ENCODE measurements at places on chromosomes 13 and 19.

DNA sequence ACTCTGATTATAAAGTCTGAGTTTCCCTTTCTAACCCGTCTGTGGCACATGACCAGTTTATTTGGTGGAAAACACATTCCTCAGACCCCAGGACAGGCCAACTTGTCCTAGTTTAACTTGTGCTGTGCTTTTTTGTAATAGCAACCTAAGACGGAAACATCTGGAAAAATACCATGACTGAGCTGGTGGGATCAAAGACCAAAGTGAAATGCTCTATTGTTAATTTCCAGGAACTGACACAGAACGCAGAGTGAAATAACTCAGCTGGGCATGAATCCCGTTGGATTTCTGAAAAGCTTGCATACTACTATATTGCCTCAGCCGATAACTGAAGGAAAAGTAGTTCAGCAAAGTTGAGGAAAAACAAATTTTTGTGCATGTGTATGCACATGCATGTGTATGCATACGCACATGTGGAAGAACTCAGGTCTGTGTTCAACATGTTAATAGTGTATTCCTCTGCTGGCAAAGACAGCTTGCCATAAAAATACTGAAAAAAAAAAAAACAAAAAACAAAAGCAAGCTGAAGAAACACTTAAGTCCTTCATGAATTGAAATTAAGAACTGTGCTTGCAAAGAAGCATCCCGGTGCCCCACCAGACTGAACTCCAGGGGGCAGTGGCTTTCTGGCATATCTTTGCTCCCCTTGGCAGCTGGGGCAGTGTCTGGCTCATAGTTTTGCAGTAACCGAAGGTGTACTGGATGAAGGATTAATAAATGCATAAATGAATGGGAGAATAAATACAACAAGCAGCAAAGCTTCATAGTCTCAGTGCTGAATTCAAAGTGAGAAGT is 187.8 kb downstream of the LHFPL6 start:
- no peak for DNase-seq

- DNase-seq: no peak
Observed at GRCh38 chr19:24029941-24030636, 56.9 kb upstream of the ZNF254 start.

GRCh38 chr19:38149661-38150061 is 74.4 kb downstream of the DPF1 start:
- DNase-seq: no peak

DNA sequence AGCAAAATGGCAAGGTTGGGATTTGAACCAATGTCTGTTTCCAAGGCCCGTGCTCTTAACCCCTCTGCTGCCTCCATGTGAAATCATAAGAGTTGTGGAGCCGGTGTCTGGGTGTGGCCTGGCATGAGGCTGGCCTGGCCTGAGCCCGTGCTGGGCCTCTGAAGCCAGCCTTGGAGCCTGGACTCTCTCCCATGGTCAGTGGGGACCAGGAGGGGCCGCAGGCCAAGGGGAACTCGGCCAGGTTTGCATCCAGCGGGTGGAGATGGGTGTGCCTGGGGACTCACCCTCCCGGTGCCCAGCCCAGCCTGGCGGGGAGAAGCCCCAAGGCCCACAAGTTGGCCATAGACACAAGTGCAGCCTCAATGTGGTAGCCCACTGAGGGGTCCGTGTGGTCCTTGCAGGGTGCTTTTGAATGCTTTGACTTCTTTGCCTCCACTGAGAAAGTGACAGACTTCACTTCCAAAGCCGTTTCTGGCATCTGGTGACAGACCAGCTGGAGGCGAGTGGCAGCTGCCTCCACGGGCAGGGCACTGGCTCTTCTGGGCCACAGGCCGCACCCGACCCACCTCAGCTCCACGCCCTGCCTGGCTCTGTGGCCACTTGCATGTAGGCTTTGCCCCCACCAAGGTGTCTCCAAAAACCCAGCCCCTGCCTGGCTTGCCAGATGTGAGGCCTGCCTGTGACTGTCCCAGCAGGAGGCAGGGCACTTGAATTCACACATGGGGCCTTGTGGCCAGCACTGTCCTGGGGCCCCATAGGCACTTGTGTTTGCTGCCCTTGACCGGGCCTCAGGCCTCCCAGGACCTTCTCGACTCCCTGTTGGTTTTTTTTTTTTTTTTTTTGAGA is 26.2 kb upstream of the NCCRP1 start:
- DNase-seq: no peak

- no peak for DNase-seq
Observed at GRCh38 chr13:73000027-73000674, 58.7 kb upstream of the KLF5 start.

DNA sequence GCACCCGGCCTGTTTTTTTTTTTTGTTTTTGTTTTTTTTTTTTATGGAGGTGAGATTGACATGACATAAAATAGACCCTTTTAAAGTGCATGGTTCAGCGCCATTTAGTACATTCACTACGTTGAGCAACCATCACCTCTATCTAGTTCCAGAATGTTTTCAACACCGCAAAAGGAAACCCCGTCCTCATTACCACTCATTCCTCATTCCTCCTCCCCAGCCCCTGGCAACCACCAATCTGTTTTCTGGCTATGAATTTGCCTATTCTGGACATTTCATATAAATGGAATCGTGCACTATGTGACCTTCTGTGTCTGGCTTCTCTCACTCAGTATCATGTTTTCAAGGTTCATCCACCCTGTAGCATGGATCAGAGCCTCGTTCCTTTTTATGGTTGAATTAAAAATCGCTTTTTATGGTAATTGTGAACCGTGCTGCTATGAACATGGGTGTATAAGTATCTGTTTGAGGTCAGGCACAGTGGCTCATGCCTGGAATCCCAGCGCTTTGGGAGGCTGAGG is 9.9 kb upstream of the ADGRE5 start:
- no peak for DNase-seq

DNA sequence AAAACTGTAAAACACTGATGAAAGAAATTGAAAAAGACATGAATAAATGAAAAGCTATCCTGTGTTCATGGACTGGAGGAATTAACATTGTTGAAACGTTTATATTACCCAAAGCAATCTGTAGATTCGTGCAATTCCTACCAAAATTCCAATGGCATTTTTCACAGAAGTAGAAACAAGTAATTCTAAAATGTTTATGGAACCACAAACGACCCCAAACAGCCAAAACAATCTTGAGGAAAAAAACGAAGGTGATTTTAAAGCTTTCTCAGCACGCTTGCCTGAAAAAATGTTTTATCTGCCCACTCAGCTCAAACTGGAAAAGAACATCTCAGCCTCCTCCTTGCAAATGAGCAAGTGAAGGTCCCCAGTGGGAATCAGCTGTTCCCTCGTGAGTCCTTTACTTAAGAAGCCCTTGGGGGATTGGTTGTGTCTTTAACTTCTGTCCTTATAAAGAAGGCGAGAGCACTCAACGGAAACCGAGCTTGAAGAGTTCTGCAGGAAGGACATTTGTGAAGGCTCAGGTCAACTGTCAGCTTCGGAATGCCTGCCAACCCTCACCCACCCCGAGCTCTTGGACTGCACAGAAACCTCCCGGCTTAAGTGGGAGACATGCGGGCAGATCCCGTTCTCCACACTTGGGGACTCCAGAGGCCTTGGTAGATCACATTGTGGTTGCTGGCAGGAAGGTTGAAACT is 256.0 kb upstream of the IRS2 start:
- no peak for DNase-seq

DNA sequence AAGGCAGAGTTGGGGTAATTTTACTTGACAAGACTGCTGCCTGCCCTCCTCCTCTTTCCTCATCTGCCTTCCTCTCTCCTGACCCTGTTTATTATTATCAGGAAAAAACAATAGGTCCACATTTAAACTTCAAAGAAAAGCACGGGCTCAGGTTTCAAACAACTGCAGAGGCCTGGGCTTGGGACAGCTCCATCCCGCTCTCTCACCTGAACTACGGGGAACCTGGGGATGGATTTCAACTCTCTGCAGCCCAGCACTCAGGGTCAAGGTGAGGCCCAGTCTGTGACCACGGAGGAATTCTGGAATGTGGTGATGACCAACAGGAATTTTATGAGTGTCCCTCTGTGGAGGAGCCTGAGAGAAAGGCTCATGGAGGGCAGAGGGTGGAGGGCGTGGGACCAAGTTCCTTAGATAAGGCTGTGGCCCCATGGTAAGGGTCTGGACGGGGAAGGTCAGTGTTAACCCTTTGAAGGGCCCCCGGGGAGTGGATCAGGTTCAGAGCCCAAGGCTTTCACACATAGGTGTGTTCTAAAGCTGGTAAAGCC is 220.8 kb upstream of the MAB21L1 start:
- no peak for DNase-seq

- DNase-seq: no peak
Observed at GRCh38 chr19:764301-764700, 13.4 kb downstream of the MISP start.

- no peak for DNase-seq
Observed at GRCh38 chr13:94140027-94140426, 339.5 kb downstream of the DCT start.

- DNase-seq: no peak
Observed at GRCh38 chr13:64912141-64912540, 2318.0 kb downstream of the PCDH9 start.

GRCh38 chr13:22086597-22087330 is 415.9 kb downstream of the FGF9 start:
- no peak for DNase-seq

DNA sequence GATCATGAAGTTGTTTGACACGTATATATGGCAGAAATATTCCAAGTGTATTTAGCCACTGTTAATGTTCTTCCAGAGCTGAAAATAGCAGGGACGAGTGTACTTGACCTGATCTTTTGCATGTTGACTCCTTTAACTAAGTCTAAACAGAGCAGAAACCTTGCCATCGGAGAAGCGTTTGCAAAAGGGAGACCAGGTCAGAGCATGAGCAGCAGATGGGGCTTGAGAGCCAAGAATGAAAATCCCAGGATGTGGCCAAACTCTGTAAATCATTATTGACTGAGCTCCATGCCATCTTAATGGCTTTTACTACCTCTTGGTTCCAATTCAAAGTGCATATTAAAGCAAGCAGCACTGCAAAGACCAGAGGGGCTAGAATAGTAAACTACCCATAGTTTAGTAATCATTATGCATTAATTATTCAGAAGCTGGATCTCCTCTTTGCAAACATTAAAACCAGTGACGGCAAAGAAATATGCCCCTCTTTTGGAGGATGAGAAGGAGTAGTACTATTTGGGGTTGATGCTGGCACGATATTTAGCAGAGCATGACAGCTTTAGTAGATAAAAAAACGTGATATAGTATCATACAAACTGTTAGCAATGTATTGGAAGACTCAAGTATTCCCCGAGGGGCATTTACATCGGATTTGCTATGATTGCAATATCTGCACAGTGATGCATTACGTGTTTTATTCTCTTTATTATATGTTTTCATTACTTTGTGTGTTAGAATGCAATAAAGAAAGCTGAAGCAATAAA is 55.7 kb downstream of the FAM216B start:
- no peak for DNase-seq

GRCh38 chr19:53597023-53597422 is 34.8 kb upstream of the DPRX start:
- no peak for DNase-seq

DNA sequence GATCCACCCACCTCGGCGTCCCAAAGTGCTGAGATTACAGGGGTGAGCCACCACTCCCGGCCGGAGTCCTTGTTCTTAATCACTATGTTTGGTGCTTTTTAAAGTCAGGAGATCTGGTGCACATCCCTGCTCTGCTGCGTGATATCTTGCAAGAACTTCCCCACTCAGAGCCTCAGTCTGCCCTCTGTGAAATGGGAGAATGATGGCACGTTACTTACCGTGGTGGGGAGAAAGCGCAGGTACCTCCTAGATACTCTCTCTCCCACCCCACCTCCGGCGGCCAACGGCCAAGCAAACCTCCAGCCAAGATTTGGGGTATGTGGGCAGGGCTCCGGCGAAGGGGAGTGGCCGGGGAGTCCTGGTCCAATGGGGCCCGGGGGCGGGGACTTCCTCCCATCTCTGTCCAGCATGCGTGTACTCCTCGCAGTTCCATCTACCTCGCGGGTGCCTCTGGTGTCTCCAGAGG is at the start of gene RYR1:
RYR1 (plus strand) TSS at position 424 of the 466 bp plus-strand sequence. CDS start 139 bp downstream, outside the sequence.
- DNase-seq: no peak

DNA sequence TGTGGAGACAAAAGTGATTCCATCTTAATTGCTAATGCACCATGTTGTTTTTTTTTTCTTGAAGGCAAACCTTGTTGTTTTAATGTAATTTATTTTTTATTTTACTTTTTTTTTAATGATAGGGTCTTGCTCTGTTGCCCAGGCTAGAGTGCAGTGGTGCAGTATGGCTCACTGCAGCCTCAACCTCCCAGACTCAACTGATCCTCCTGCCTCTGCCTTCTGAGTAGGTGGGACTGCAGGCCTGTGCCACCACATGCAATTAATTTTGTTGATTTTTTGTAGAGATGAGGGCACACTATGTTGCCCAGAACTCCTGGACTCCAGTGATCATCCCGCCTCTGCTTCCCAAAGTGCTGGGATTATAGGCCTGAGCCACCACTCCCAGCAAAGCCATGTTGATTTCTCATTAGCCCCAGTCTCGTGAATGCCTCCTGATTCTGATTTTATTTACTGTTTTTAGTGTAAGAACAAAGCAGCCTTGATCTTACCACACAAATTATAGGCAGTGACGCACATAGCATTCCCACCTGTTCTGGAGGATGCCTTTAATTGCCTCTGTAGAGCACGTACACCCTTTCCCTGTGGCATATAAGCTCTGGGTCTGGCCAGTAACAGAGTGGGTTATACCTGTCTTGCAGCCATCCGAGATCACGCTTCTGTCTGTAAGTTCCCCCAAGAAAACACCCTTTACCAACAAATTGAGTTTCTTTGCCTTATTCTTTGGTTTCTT is 150.4 kb downstream of the GGACT start:
- no peak for DNase-seq

DNA sequence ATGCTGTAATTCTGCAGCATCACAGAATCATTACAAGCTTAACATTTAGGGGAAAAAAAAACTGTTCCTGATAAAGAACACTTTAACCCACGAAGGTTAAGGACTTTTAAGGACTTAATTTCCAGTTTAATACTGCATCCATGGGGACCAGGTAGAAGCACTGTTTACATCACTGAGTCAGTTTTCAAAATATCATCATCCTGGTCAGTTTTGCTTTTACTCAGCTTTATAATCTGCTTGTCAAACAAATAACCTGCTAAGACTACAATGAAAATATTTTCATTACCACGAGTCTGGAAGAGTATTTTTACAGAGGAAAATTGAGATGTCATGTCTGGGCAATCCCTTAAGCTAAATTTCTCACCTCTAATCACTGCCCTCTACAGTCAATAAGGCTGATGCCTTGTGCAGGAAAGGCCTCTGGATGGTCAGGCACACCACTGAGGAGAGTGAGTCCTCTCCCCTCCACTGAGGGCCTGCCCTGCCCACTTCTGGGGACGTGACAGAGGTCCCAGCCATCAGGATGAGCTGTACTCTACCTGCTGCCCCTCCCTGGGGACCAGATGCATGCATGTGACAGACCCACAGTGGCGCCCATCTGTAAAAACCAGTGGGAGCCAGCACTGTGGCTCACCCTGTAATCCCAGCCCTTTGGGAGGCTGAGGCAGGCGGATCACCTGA is 31.0 kb downstream of the FOXO1 start:
- DNase-seq: no peak

Data from NCI-H2107 (cell line).